NCI-H1694 treated with DMSO at 0.1 percent for 48 hours (cell line): ENCODE measurements at places on chromosomes 7 and 10.

- no peak for DNase-seq
These were observed 13.1 kb upstream of the TRDMT1 start for GRCh38 chr10:17214526-17214925.

DNA sequence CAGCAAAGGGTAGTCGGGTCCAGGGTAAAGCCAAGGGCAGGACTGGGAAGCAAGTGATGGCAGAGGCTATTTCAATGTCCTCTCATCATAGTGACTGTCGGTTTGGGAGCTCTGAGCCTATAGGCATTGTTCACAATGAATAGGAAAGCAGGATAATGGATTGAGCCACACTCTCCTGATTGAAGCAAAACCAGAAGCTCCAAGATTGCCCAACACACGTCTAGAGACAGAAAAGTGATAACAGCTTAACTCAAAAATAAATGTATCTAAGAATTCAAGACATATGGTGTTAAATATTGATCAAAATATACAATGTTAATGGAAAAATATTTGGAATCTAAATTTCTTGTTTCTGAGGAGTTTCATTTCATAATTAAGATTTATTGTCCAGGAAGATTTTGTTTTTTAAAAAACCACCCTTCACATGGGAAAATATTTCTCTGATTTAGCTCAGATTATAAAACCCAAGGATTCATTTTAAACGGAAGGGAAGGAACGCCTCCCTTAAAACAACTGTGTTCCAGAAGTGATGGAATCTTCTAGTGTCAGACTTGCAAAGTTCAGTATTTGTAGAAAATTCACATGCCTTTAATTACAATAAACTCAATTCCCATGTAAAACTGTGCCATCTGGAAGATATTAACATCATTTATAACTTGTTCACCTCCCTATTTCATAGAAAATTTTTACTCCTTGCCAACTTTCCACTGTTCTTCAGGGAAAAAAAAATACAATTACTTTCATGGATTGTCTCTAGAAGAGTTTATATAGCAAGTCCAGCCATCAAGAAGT is 54.5 kb downstream of the NRP1 start:
- DNase-seq = no peak

GRCh38 chr7:157751406-157751805 is 414.6 kb downstream of the DNAJB6 start:
- no peak for DNase-seq

GRCh38 chr10:53808677-53809372 is 992.2 kb downstream of the PCDH15 start:
- DNase-seq = no peak

GRCh38 chr10:113347508-113347907 is 205.3 kb upstream of the HABP2 start:
- DNase-seq = no peak

- no peak for DNase-seq
These were observed 2.8 kb downstream of the AP1S1 start for GRCh38 chr7:101156866-101157589.

DNA sequence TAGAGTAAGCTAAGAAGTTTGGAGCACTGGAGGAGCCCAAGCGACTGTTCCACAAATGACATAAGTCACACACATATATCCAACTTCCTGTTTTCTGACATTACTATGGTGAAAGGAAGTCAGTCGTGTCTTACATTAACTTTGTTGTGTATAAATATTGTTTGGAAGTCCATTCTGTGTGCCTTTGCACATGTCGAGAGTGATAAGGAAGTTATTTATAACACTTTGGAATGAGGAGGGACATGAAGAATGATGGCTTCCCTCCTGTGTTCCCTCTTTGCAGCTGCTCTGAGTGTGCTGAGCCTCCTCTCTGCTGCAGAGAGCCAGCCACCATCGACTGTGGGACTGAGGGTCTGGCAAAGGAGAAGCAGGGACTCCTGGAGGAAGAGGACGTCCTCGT is 40.4 kb upstream of the MGMT start:
- no peak for DNase-seq
